ENCODE measurements at places on chromosomes 1 and 21. TPM values are rescaled to one million over a fixed set of nuclear protein-coding genes. Genes with fewer than 3 reads are reported as not detected.

Gene SLC6A9
- total RNA-seq = 4.4 TPM

Gene TACSTD2
- total RNA-seq = not detected

Gene OR6N1
- total RNA-seq = not detected

Gene PODN
- total RNA-seq = 59.5 TPM

Gene DNAI4
- 1.8 TPM for total RNA-seq

Gene OR2T33
- not detected for total RNA-seq

Gene PGLYRP3
- total RNA-seq = not detected

Gene FCRL6
- total RNA-seq = not detected
